SJSA1 (cell line): ENCODE measurements at places on chromosomes 12 and 14.

GRCh38 chr14:90649557-90650135 is 166.6 kb downstream of the TTC7B start:
- peaks cover 14% of the 10 kb centered on the region for H3K4me1 ChIP-seq
- H3K36me3 ChIP-seq = no peaks in the 10 kb centered on the region
- no peak overlapping the region for H3K27ac ChIP-seq
- no peak overlapping the region for H3K4me3 ChIP-seq
- no peaks in the 10 kb centered on the region for H3K27me3 ChIP-seq
- DNase-seq = no peak

GRCh38 chr12:11703378-11703777 is 53.9 kb downstream of the ETV6 start:
- DNase-seq = no peak
- peaks cover 15% of the 10 kb centered on the region for H3K4me1 ChIP-seq
- no peak overlapping the region for H3K27ac ChIP-seq
- H3K27me3 ChIP-seq = no peaks in the 10 kb centered on the region
- H3K36me3 ChIP-seq = no peaks in the 10 kb centered on the region
- H3K4me3 ChIP-seq = no peak overlapping the region

DNA sequence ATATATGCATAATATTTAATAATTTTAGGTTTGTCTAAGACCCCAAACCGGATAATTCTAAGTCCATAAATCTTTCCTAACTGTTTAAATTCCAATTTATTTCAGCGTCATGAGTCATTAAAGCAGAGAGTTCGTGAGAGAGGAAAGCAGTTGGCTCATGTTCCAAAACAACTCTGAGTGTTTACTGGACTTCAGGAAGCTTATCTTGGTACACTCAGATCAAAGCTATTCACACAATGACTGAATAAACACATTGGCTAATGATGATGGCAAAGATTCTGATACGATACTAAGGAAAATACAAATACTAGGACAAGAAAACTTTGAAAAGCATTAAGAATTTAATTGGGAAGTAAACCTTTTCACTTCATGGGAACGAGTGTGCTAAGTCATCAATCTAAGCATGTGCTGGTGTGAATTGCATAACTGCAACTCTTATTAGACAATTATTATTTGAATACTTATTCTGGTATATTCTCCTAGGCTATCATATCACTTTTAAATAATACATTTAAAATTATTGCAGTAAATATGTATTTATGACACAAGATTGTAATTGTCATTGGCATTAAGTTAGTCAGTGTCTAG is 34.8 kb upstream of the CLEC14A start:
- peaks cover 16% of the 10 kb centered on the region for H3K4me1 ChIP-seq
- no peaks in the 10 kb centered on the region for H3K27me3 ChIP-seq
- peak; percentile 31 for DNase-seq
- H3K4me3 ChIP-seq = no peak overlapping the region
- peak overlapping the region; percentile 58 for H3K27ac ChIP-seq

DNA sequence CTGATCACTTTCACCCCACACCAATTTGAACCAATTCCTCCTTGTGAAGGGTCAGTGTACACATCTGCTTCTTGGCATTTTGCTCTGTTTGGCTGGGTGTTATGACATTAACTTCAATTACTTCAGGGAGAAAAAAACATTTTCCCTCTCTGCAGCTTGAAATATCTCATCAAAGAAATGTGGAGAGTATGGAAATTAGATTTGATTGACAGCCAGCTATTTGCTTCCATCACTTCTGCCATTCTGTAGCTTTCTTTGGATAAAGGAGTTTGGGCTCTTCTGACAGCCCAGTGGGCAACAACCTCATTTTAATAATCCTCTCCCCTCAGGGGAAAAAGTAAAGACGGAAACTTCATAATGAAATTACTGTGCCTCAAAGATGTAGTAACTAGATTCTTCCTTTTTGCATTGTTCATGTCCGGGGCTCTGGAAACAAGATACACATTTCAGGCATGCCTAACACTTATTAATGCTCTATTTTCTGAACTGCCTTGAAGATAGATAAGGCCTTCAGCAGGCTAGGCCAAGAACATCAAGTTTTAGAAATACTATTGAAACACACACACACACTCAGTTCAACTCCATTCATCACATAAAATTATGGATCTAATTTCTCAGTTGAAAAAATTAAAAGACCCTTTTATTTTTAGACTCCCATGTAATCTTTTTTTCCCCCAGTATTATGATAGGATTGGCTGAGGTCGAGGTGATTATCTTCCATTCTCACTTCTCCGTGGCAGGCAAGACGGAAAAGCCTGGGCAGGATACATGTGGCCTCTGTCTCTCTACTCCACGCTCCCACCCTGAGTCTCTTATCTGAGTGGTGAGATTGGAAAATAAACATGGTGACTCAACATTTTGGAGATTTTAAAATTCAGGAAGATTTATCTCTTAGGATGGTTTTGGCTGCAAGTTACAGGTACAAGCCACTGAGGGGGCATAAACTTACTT is 10.3 kb upstream of the GPHB5 start:
- H3K27ac ChIP-seq = no peak overlapping the region
- no peak overlapping the region for H3K4me3 ChIP-seq
- H3K4me1 ChIP-seq = no peaks in the 10 kb centered on the region
- no peaks in the 10 kb centered on the region for H3K36me3 ChIP-seq
- no peaks in the 10 kb centered on the region for H3K27me3 ChIP-seq

DNA sequence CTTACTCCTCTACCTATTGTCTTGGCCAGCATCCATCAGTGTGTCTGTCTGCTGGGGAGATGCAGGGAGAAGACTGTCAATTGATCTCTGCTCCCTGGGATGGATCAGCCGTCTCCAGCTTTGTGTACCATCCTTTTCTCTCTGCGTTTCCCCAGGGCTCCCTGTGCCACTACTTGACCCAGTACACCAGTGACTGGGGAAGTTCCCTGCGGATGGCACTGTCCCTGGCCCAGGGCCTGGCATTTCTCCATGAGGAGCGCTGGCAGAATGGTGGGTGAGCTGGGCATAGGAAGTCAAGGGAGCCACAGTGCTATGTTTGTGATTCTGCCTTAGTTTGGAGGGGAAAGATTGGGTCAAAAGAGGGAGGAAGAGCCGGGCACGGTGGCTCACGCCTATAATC is 5.1 kb downstream of the AMHR2 start:
- no peaks in the 10 kb centered on the region for H3K27me3 ChIP-seq
- H3K4me1 ChIP-seq = peaks cover 11% of the 10 kb centered on the region
- H3K36me3 ChIP-seq = no peaks in the 10 kb centered on the region
- H3K4me3 ChIP-seq = no peak overlapping the region
- DNase-seq = no peak
